Fibroblast of mammary gland (primary cell): ENCODE measurements at places on chromosomes 4 and X.

- DNase-seq: no peak
Measured at GRCh38 chrX:83145876-83146275, 362.2 kb upstream of the POU3F4 start.

DNA sequence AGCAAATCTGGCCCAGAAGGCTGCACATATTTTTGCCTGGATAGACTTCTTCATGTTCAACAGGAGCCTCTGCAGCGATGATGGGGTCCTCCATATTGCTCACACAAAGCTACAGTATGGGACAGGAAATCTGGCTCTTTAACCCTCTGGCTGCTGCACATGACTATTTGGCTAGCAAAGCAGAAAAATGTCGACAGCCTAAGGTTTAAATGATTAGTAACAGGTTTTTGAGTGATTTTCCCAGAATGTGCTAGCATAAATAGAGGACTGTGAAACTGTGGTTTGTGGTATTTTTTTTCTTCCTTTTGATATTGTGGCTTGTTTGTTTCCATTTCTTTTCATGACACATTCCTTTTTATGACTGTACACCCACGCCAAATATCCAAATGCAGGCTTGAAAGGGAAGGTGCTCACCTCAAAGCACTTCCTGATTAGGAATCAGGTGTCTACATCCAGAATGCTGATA lies 120.2 kb upstream of the GK2 start:
- DNase-seq: peak; percentile 1

DNA sequence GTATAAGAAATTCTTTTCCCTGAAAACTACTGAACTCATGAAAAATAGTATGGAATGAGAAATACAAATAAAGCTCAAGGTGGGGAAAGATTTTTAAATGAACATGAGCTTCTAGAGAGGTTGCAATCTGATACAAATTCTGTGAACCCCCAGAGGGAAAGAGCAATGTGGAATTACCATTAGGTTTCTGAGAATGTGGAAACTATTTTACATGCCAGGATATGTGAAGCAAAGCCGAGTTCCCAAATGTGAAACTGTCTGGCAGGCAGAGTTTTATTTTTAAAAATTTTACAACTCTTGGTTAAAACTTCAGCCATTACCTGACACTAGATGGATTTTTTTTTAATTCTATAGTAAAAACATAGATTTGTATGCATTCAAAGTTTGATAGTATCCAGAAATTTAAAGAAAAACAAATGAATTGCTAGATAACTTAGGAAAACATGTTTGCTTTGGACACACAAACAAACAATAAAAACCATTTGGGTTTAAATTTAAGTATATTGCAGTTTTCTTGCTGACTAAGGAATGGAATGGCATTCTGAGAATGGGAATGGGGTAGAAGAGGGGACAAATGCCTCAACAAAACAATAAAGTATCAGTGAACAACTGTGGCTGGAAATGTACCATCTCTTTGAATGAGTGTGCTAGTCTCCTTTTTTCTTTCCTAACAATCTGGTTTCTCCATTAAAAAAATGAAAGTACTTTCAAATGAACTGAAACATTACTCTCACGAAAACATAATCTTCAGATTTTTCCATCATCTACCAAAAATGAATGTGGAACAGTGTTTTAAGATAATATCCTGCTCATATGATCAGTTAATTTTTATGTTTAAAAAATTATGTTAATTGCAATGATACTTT lies 99.6 kb downstream of the PCDH18 start:
- no peak for DNase-seq

DNA sequence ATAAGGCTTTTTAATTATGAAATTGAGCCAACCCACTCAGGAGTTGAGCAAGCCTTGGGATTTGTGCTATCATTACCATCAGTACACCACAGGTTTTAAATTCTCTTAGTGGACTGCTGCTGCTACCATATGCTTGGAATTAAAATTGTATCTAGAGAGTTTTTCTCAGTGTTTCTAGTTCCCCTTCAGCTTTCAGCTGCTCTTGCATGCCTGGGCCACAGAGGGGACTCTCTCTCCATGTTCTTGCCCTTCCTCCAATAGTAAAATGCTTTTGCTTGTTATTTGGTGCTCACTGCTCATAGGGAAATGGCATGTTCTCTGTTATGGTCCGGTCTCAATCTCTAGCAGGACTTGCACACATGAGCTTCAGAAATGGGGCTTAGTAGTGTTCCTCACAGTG lies 101.9 kb downstream of the IGSF1 start:
- DNase-seq: no peak

- peak; percentile 94 for DNase-seq
Measured at GRCh38 chr4:156169011-156169410, 215.3 kb upstream of the CTSO start.

- peak; percentile 92 for DNase-seq
Measured at GRCh38 chrX:22389556-22390179, 117.0 kb downstream of the CBLL2 start.

GRCh38 chrX:154327038-154327820 lies 31.6 kb downstream of the TKTL1 start:
- DNase-seq: no peak

GRCh38 chr4:132642016-132642817 lies 506.9 kb upstream of the PCDH10 start:
- peak; percentile 9 for DNase-seq

GRCh38 chr4:133188433-133189146 lies 39.5 kb downstream of the PCDH10 start:
- DNase-seq: no peak

GRCh38 chr4:8478801-8479744 lies 38.5 kb downstream of the TRMT44 start:
- DNase-seq: peak; percentile 80

DNA sequence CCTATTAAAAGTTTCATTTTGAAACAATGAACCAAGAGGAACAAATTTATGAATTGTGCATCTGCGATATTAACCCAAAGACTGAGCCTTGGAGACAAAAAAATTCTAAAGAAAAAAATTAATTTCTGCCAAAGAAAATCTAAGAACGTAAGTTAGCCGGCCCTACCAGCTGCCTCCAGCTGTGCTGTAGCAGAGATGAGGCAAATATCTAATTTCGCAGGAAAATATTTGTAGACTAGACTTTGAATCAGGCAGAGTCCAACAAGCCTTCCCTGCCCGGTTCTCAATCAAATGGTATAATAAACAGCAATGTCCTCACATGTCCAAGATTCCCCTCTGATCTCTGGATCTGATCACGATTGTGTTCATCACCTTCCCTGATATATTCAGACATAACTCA lies 21.2 kb upstream of the SMIM20 start:
- DNase-seq: no peak

GRCh38 chr4:182903013-182903412 lies 14.2 kb downstream of the DCTD start:
- DNase-seq: no peak

- DNase-seq: no peak
Measured at GRCh38 chrX:153495362-153495751, 577 bp downstream of the BGN start.

- DNase-seq: no peak
Measured at GRCh38 chr4:36476135-36476534, 194.7 kb downstream of the DTHD1 start.

DNA sequence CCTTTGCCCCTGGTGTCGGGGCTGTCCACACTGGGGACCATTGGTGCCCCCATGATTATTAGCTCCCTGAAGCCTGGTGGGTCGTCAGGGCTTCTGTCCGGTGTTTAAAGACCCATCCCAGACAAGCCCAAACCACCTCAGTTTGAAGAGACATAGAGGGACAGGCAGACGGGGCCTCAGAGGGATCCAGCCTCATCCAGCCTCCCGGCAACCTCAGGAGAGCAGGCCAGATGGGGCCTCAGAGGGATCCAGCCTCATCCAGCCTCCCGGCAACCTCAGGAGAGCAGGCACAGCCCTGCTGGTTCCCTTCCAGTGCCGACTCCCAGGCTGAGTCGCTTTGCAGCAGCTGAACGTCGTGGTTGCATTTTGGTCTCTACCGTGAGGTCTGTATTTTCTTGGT lies 32.1 kb downstream of the PIGG start:
- DNase-seq: no peak

- DNase-seq: peak; percentile 64
Measured at GRCh38 chr4:7101692-7102515, 34.0 kb upstream of the GRPEL1 start.

DNA sequence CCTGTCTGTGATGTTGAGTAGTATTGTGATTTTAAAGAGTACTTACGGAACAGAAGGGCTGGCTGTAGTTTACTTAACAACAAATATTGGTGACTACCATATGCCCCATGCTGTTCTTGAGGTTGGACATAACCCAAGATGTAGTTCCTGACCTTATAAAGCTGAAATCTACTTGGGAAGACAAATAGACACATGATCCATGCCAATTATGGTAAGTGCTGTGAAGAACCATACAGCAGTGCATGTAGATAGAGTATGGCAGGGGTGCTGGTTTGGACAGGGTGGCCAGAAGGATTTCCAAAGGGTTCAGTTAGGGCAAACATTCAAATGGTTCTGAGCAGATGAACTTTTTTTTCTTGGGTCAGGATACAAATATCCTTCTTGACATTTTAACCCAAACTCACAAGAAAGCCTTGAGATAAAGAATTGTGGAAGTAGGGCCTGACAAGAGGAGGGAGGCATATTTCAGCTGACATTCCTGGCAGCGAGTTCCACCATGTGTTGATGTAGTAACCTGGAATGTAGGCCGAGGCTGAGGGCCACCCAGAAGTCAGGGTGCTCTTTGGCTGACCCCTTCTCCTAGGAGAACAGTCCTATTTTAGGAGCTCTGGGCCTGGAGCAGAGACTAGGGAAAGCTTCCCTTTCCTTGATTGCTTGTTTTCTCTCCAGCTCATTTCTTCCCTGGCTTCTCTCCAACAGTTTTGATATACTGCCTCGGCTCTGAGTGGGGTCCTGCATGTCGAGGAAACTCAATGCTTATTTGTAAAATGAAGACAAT lies 74.2 kb downstream of the FREM3 start:
- peak; percentile 55 for DNase-seq

GRCh38 chr4:76306882-76307659 lies 538 bp downstream of the STBD1 start:
- peak; percentile 41 for DNase-seq

GRCh38 chr4:15131551-15131950 lies 129.3 kb downstream of the CPEB2 start:
- DNase-seq: no peak

- DNase-seq: no peak
Measured at GRCh38 chr4:173519111-173520101, 10.6 kb downstream of the HAND2 start.

- no peak for DNase-seq
Measured at GRCh38 chr4:163649557-163650091, 155.1 kb downstream of the TMA16 start.

- no peak for DNase-seq
Measured at GRCh38 chr4:37990731-37991245, 30.6 kb downstream of the PTTG2 start.

DNA sequence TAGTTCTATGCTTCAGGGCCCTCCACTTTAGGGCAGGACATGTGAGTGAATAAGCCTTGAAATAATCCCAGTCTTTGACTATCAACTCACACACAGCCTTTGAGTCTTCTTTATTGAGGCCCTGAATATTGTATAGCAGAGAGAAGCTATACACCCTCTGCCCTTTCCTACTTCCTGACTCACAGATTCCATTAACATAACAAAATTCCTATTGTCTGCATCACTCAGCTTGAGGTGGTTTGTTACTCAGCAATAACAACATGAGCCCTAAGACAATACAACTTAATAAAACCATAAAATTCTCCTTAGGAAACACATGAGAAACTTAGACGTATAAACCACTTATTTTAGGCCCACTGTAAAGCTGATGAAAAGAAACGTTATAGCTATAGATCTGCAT lies 680.3 kb upstream of the DIAPH2 start:
- DNase-seq: peak; percentile 57

GRCh38 chr4:5378002-5378401 lies 326.7 kb downstream of the STK32B start:
- peak; percentile 7 for DNase-seq

DNA sequence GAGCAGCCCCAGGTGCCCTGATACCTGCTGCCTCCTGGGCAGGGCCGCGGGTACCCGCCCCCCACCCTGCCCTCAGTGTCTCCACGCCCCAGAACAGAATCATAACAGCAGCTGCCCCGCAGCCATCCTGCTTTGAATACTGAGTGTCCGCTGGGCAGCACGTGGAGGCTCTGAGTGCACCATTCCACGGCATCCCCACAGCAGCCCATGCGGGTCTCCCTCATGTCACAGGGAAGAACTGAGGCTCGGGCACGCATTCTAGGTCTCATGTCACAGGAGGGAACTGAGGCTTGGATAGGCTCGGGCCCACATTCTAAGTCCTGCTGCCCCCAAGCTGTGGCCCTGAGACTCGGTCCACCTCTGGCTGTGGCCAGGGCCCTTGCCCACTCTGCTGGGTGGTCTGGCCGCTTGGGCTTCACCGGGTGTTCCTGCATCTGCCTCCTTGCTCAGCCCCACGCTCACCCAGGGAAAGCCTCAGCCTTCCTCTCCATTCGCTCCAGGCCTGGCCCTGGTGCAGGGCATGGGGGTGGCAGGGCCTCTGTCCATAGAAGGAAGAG lies 221.6 kb upstream of the PSAPL1 start:
- no peak for DNase-seq

DNA sequence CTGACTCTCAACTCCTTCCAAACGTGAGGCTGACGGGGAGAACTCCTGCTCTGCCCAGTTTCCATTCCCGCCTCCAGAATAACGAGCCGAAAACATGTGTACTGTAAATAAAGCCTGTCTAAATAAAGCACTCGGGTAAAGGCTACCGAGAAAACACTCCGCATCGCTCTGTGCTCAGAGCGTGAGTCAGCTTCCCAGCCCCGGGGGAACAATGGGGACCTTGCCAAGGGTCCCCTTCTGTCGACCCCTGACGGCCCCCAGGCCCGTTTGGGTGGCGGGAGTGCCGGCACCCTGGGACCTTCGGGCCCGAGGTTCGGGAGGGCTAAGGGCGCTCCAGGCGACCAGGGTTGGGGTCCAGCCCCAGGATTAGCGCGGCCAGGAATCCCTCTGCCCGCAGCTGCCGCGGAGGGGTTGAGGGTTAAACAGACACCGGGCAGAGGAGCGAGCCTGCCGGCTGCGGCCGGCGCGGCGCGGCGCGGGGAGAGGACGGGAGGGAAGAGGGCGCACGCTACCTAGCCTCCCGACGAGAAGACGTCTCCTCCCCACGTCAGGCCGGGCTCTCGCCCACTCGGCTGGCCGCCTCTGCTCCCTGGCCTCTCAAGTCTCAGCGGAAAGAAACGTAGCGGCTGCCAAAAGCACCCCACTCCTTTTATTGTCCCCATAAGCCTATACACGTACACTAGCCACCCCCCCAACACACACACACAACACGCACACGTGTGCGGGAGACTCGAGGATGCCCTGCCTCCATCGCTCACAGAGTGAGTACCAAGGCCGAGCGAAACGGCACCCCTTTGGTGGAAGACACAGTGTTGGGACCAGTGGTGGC lies 85.5 kb downstream of the BCOR start:
- peak; percentile 78 for DNase-seq

GRCh38 chr4:177100307-177100706 lies 209.4 kb upstream of the NEIL3 start:
- no peak for DNase-seq

DNA sequence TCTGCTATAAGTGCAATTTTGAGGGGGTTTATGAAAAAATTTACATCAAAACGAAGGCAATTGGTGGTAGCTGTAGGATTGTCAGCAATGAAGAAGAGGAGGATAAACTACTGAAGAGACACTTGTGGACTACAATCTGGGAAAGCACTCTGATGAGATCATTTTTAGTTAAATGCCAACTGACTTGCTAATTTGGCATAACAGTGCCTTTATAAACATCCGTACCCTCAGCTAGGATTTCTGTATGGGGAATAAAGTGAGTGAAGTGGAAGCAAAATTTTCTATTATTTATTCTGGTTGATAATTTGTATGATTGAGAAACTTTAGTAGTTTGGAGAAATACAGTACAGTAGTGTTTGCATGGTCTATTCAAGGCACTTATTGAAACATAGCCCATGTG lies 11.2 kb upstream of the GNRHR start:
- peak; percentile 25 for DNase-seq
